ENCODE measurements at places on chromosomes 7 and 10.

GRCh38 chr7:84041649-84042048 is 152.9 kb downstream of the SEMA3A start:
- no peak for DNase-seq

DNA sequence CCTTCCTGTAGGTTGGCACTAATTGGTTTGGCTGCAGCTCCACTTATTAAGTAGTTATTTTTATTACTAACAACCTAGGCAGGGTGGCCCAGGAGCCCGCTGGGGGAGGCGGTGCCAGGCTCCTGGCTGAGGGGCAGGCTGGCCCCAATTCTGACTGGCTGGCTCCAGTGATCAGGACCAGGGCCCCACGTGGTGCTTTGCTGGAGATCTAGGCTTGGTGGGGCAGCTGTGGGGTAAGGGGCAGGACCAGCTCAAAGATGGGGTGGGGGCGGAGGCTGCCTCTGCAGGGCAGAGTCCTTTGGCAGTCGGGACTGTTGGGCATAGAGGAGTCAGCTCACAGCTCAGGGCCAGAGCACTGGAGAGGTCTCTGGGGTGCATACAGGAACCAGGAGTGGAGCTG is 2.4 kb downstream of the ASL start:
- no peak for DNase-seq

DNA sequence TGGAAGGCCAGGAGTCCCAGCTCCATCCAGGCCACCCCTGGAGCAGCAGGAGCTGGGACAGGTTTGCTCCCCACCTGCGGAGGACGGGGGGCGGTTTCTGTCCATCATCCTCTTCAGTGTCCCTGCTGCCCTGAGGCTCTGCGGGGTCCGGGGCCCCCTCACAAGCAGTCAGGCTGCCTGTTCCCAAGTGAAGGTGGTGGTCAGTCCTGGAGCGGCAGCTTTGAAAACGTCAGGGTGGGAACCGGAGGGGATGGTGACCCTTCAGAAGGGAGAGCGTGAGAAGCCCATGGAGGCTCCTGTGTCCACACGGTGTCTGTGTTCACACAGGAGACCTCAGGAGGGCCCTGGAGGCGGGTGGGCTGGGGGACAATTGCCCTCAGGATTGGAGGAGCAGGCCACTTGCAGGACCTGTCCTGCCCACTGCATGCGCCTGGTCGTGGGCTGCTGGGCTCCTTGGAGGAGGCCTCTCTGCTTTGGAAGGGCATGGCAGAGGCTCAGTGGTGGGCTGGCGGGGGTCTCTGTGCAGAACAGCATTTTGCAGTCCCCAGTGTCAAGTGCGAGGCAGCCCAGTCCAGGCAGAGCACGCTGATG is 49.3 kb upstream of the INPP5A start:
- DNase-seq: no peak

- no peak for DNase-seq
Measured at GRCh38 chr10:101828766-101829551, 10.7 kb upstream of the OGA start.

- DNase-seq: no peak
Measured at GRCh38 chr7:5679813-5680473, 101.5 kb downstream of the RNF216 start.

DNA sequence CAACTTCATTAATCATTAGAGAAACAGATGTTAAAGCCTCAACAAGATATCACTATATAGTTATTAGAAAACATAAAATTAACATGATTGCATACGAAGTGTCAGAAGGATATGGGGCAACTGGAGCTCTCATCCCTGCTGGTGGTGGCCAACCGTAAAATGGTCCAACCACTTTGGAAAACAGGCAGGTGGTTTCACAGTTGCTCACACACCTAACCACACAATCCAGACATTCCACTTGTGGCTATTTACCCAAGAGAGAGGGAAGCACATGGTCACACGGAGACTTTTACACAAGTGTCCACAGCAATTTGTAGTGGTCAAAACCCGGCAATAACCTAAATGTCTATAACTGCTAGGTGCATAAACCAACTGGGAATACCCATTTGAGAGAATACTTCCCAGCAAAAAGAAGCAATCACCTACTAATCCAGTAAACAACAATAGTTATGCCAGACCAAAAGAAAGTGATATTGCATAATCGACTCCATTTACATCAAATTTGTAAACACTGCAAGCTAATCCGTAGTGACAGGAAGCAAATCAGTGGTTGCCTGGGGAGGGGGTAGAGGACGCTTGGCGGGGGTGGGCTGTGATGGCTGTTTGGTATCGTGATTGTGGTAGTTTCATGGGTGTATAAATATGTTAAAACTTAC is 91.8 kb downstream of the LARP4B start:
- no peak for DNase-seq

DNA sequence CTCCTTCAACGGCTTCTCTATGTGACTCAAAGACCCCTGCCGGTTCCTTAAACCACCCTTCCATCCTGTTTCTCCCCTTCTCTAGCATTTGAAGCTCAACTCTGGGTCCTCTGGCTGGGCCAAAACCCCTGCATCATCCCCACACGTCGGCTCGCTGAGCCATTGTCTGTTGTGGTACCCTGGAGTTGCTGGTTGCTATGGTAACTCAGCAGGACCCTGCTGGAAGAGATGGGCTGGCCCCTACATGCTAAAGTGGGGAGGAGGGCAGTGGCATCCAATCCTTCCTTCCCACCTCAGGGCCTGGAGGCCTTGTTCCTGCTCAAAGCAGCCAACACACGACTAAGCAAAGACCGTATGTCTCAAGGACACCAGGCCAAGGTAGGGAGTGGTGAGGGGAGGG is 452.5 kb downstream of the PLXNA4 start:
- DNase-seq: no peak

DNA sequence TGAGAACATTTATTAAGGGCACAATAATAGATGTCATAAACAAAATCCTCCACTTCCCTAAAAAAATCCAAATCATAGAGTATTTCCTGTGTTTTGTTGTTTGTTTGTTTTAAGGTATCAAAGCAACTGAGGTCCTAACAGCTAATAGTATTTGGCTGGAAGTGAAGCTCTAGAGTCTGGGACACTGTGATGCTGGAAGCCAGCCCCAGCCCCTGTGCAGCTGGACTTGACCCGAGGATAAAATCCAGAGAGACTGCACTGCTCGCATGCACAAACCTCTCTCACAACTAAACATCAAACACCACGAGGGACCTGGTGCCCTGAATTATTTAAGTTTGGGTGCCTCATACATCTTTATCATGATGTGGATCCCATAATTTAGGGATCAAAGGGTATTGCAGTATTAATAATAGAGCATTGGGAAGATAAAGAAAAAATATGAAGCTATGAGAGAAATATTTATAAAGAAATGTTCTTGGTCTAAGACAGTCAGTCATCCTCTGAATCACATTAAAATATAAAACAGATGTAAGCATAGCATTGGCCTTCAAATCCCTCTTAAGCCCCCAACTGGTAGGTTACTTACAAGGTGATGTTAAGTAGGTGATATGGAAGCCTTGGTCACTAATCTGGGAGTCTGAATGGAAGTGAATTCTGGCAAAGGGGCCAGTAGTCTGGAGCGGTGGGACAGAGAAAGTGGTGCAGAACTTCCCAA is 44.4 kb downstream of the CUBN start:
- DNase-seq: no peak

DNA sequence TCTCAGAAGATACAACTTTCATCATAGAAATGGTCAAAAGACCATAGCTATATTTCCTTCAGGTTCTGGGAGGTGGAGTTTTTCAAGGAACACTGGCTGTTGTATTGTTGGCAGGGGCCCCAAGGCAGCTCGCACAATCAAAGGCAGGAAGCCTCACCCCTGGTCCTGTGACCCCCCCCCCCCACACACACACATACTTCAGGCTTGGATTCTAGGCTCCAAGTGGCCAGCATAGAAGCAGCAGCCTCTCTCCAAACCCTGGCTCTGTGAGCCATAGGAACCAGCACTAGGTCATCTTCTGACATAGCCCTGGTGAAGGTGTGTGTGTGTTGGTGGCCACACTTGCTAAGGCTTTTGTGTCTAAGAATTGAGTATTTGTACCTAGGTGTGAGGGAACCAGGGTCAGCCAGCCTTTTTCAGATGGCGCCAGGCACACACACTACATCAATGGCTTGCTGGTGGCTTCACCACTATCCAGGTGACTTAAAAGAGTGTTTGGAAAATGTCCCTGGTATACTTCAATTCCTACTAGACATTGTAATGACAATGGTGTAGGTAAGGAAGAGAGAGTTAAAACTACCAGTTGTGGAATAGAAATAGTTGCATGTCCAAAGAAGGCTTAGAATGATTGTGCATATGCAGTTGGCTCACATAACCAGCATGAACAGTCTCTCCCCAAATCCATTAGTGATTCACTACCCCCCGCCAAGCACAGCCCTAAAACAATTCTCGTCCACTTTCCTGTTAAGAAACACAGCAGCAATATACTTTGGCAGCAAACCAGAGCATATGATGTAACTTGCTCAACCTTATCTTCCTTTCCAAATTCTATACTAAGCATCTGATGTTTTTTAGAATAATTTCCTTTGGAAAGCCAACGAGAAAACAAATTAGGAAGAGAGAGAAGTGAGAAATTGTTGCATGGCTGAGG is 91.3 kb downstream of the AVL9 start:
- no peak for DNase-seq

GRCh38 chr10:15361131-15361530 is 10.0 kb downstream of the FAM171A1 start:
- DNase-seq: no peak

- DNase-seq: no peak
Measured at GRCh38 chr7:74006032-74006431, 21.9 kb upstream of the ELN start.

DNA sequence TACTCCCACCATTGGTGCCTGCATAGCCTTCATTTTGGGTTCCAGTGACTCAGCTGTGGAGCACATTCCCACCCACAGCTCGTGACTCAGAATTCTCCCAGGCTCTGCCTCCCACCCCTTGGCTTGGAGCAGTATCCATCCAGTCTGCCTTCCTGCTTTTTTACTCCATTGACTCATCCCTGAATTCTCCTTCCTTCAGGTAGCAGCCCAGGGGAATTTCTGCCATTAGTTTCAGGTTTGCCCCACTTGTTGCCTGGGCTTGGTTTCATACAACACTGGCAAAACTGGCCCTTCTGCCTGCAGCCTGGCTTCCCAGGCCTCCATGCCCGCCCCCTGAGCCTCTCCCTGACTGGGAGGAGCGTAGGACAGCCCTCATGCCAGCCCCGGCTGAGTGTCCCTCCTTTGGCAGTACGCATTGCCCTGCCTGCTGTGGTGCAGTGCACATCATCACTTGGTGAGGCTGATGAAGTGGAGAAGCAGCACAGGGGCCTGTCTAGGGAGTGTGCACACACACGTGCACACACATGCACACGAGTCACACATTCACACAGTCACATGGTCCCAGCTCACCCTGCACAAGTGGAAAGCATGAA is 55.0 kb downstream of the SNX10 start:
- DNase-seq: no peak

GRCh38 chr10:11180228-11180627 is 162.6 kb downstream of the CELF2 start:
- no peak for DNase-seq

DNA sequence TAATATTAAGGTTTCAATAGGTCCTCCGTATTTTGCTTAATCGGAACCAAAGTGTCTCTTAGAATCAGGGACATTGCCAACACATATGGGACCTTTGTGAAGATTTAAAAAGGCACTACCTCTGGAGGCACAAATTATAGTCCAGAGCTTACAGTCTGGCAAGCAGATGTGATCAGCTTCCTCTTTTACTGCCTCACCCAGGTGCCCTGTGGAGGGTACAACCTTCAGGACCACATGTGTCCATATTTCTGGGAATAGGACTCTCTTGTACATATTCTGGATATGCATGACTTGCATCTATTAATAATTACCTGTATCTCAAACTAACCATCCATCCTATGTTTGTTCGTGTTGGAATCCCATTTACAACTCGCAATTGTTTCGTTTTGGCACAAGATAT is 60.0 kb downstream of the HGF start:
- no peak for DNase-seq

- no peak for DNase-seq
Measured at GRCh38 chr10:102634686-102635085, 9.6 kb upstream of the TRIM8 start.

DNA sequence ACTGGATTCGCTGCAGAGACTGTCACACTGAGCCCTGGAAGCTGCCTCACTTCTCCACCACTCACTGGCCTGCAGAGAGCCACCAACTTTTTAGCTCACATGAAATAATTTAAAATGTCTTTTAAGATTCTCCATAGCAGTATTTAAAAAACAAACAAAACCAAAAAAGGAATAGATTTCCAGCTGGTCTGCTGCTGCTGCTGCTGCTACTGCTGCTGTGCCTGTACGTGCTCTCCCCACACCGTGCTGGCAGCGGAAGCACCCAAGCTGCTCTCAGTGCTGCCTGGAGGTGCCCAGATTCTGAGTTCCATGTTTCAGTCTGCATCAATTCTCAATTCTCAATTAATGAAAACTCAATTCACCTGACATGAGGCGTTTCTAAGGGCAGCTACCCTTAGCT is 146.0 kb downstream of the USP6NL start:
- no peak for DNase-seq

GRCh38 chr10:93319896-93320295 is 162.2 kb downstream of the MYOF start:
- DNase-seq: no peak

GRCh38 chr7:32022966-32023365 is 47.2 kb downstream of the PDE1C start:
- no peak for DNase-seq

GRCh38 chr10:75403144-75403938 is 1.8 kb upstream of the ZNF503 start:
- peak; percentile 44 for DNase-seq

- DNase-seq: no peak
Measured at GRCh38 chr7:112622159-112622715, 141.4 kb downstream of the LSMEM1 start.

- no peak for DNase-seq
Measured at GRCh38 chr7:8817448-8818036, 384.1 kb downstream of the NXPH1 start.

DNA sequence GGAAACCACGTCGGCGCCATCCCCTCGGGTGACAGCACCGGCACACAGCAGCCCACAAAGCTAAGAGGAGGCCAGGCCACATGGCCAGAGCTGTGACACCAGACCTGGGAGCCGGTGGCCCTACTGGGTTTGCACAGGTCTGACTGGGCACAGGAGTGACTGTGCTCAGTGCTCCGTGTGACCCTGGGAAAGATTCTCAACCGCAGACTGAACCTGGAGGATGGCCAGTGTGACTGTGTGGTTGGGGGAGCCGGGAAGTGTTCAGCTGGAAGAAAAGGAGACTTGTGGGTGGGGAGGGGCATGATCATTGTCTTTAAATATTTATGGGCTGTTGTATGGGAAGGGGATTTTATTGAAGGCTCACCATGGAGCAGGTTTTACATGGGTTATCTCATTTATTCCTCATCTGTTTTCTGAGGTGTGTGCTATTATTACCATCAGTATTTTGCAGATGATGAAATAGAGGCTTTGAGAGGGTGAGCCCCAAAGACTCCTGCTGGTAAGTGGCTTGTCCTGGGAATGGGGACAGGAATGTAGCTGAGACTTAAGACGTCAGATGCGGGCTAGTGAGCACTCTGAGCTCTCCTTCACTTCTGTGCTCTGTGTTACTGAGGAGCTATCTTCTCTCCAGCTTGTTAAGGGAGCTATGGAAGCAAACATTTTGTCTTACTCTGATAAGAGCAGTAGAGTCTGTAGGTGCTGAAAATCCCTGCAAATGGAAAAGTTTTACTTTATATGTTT is 127.5 kb downstream of the TMEM178B start:
- no peak for DNase-seq

- DNase-seq: no peak
Measured at GRCh38 chr10:82814635-82815034, 939.6 kb downstream of the NRG3 start.

- no peak for DNase-seq
Measured at GRCh38 chr10:77586719-77587415, 50.7 kb downstream of the KCNMA1 start.

- DNase-seq: no peak
Measured at GRCh38 chr7:108417926-108418325, 38.3 kb downstream of the NRCAM start.

All from NCI-H526 treated with DMSO at 0.1 percent for 48 hours (cell line).